ENCODE measurements at places on chromosomes 2 and 18.

DNA sequence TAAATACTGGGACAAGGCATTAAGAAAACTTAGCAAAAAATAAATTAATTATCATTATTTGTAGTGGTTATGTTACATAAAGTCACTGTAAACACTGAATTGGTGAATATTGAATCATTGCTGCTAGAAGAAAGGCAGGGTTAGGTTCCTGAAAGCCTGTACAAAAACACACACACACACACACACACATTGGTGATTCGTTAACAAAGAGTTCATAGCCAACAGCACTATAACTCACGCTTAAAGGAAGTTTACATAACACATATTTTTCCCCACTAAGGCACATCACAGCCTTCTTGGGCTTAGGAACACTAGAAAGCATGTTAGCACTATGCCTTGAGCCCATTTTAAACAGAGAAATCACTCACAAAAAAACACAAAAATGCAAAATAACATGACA lies 690.0 kb upstream of the PIK3C3 start:
- DNase-seq, result no peak

DNA sequence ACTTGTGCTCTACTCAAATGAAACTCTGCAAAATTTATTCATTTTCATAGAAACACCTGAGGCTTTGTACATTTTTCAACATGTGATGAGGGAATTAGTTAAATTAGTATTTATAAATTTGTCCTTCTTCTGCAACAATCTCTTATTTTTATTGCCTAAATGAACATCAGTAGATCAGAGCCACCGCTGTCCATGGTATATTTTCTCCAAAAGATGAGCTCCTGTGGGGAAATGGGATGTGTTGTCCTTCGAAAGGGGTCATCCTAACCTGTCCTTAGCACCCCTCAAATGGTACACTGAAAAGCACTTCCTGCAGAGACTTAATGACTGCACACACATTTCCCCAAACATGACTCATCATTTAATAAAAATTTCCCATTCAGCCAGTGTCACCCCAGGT lies 714.6 kb downstream of the MBD2 start:
- no peak for DNase-seq

DNA sequence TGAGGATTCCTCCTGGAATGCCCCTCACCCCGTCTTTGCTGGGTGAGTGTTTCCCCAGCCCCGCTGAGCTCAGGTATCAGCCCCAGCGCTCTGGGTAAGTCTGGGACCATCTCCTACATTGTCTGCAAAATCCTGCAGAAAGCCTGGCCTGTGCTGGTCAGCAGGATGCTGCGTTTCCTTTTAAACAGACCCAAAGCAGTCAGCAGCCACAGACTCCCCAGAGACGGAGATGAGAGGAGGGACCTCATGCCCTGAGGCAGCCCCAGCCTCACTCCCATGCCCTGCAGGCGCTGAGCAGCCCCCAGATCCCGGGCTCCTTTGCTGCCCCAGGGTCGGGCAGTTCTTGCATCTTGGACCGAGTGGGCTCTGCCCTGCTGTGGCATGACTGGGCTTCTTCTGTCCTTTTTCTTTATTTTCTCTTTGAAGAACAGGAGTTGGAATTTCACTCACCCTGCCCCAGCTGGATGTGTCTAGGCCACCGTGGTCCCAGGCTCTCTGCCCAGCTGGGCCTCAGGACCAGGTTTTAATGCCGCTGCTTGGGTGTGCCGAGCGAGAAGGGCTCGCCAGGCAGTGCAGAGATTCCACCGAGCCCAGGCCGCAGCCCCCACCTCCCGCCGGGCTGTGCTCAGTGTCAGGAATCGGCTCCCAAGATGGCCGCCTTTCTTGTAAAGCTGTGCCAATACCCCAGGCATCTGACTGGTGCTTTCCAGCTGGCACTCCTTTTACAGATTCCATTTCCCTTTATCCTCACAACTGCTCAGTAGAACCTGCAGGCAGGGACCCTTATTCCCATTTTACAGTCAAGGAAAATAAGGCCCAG lies 43.6 kb downstream of the ODC1 start:
- no peak for DNase-seq

- no peak for DNase-seq
These were observed 66.9 kb upstream of the DLX2 start for GRCh38 chr2:172169611-172170010.

DNA sequence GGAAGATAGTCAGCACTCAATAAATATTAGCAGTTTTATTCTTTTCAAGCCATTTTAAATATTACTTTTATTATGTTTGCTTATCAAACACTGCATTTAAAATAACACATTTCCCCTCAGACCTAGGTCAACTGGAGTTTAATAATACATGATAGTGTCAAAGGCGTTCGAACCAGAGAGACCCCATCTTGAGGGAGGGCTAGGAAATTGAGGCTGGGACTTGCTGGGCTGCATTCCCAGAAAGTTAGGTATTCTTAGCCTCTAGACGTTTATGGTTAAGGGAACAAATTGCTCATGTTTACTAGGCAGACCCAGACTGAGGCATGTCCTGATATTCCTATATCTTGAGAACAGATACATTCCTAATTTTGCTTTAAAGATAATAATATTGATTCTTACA lies 426.5 kb downstream of the METTL4 start:
- no peak for DNase-seq

- DNase-seq, result no peak
These were observed 1113.1 kb upstream of the NRXN1 start for GRCh38 chr2:52145005-52145404.

DNA sequence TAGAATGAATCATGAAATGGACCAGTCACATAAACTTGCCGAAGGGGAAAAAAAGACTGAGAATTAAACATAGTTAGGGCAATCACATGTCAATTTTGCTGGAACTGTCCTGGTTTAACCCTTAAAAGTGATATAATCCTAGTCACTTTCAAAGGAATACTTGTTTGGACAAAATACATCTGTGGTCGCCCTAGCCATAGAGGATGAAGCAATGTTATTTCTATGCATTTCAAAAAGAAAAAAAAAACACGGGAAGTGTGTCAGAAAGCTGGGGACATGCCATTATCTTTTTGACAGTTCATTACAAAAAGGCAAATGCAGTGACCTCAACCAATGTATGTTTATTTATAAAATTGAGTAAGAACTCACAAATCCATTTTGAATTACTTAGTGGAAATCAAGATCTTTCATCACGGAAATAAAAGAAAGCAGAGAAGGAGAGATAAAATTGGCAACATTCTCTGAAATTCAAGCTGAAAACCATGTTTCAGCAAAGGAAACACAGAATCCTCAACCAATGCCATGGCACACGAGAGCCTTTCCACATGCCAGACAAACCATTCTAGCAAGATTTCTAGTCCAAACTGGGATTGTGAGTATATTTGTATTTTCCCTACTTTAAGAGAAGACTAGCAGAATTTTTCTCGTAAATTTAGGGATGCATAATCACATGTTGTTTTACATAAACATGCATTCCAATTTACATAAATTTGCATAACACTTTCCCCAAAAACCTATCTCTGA lies 854.3 kb upstream of the ACVR2A start:
- no peak for DNase-seq

DNA sequence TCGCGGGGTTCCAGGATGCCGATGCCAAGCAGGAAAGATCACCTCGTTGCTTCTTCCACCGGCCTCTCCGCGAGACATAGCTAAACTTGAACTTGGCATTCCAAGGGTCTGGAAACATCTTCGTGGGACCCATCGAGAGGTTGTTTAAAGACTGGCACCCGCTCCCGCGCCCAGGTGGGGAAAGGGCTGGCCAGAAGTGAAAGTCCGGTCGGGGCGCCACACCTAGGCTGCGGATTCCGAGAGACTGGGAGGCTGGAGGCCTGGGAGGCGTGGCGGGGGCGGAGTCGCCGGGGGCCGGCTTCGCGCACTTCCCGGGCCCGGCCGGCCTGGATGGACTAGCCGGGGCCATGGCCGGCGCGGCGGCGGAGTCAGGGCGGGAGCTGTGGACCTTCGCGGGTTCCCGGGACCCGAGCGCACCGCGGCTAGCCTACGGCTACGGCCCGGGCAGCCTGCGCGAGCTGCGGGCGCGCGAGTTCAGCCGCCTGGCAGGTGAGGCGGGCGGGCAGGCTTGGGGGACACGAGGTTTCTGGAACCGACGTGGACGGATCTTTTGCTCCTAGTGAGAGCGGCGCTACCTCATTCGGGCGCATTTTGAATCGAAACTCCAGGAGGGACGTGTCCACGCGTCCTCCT lies at the start of gene MOCOS:
TSS of gene MOCOS (plus strand) at position 305 of the 633 bp plus-strand sequence. CDS start at position 348, 43 bp downstream.
- no peak for DNase-seq

DNA sequence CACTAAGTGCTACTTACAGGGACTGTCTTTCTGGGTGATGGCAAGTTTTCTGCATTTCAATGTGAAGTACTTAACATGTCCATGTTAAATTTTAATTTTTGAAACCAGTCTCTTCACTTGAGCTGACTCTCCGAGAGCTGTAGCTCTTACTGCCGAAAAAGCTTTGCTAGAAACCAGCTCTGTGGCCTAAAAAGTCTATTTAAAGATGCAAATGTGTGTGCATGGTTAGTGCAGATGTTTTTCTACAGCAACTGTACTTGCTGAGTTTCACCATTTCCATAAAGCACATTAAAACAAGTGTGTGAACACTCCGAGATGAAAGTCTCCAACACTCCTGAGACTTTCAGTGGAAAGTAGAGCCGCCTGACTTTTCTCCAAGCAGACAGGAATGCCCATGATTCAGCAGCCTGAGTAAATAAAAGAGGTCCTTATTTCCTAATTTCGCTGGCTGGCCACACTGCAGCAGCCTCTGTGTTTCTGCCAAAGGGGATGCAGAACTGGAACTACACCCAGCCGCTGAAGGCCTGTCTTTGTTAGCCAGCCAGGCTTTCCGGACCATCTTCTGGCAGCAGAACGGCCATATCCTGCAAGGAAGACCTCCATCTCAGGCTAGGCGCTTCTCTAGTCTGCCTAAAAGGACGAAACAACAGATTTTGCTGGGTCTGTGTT lies 121.2 kb downstream of the ZNF521 start:
- DNase-seq, result no peak
